ENCODE measurements at places on chromosomes 1 and 21.

DNA sequence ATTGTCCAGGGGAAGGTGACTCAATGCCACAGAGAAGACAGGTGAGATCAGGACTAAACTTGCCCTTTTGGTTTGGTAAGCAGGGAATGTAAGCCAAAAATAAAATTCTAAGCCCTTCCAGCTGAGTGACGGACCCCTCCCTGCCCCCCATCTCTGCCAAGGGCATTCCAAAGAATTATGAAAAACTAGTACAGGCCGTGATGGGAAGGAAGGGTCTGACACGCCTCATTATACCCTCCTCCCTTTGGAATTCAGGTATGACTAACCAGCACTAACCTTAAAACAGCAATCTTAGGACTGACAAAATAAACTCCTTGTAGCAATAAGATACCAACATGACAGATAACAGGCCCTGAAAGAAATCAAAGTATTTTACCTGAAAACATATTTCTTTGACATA, 99.6 kb downstream of the GABPA start:
- no peak for DNase-seq

DNA sequence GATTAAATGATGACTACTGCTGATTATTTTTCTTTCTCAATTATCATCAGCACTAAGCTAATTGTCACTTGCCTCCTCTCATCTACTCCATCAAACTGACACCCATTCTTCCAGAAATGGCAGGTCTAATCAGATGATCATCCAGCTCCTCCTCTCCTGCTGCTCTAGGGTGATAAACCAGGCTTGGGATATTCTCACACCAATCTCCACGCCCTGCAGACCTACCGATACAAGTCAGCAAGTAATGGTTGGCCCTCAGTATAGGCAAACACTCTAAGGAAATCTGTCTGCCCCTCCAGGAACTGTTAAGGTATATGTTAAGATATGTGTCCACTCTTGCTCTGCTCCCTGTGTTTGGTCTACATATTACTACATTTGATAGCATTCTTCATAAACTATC, 36.3 kb upstream of the C1orf21 start:
- DNase-seq = no peak

DNA sequence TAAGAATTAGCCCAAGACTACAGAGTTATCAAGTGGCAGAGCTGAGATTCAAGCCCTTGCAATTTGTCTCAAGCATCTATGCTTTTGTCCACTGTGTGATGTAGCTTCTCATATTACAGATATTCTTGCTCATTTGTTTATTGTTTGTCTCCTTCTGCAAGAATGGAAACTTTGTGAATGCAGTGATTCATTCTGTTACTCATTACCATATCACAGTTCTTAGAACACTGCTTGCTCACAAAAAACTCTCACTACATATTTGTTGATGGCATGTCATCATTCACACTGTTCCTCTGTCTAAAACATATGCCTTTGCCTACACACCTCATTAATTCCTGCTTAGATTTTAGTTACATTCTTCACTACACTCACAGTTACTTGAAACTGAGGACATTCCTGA, 1198.9 kb downstream of the PLA2G4A start:
- DNase-seq = peak; percentile 0

DNA sequence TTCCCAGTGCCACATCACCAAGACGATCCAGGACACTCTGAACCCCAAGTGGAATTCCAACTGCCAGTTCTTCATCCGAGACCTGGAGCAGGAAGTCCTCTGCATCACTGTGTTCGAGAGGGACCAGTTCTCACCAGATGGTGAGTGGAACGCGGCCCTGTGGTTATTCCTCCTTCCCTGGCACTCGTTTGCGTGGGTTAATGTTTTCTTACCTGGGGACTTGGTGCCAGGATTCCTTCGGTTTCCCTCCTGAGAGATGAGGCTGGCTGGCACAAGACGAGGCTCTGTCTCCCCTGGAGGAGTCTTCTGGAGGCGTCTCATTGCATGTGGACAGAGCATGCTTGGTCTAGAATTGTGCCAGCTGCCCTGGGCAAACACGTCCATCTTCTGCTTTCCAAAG, 29.3 kb downstream of the ATP5PO start:
- DNase-seq = no peak

- DNase-seq = no peak
Observed at GRCh38 chr1:167054531-167054930, 35.6 kb downstream of the GPA33 start.

- DNase-seq = peak; percentile 91
Observed at GRCh38 chr1:1574721-1575537, at the start of gene SSU72. Gene SSU72 (minus strand): TSS chr1:1574863. CDS start chr1:1574557, 306 bp downstream.

DNA sequence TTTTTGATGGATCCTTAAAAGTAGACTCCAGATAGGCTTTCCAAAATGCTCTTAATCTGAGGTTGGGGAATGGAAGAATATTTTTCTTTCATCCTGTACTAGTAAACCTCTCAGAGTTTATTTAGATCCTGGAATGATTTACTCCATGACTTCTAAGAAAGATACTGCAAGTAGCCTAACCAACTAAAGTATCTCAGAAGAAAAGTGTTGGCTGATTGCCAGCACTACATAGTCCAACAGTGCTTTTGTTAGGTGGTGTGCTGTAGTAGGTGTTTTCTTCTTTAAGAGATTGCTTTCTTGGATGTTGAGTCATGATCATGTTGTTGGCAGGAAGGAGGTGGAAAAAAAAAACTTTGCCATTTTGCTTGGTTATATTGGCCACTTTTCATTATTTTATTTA, 119.8 kb downstream of the OSBPL9 start:
- peak; percentile 42 for DNase-seq

DNA sequence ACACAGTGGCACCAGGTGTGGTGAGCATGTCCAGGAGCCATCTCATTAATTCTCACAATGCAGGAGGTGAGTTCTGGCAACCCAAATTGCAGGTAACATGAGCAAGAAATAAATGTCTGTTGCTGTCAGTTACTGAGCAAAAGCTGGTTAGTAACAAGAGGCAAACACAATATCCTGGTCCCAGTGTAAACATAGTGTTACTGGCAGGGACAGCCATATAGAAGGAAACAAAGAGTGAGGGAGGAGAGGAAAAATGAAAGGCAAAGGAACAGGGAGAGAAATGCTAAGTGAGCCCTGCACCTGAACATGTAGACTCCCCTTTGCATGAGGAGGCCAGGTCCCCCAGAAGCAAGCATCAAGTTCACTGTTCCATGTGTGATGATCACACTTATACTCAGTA, 203.6 kb downstream of the TRABD2B start:
- no peak for DNase-seq

GRCh38 chr1:22930240-22930912, 42.3 kb downstream of the LACTBL1 start:
- peak; percentile 17 for DNase-seq

- no peak for DNase-seq
Observed at GRCh38 chr21:45123440-45123839, 49.1 kb downstream of the ADARB1 start.

DNA sequence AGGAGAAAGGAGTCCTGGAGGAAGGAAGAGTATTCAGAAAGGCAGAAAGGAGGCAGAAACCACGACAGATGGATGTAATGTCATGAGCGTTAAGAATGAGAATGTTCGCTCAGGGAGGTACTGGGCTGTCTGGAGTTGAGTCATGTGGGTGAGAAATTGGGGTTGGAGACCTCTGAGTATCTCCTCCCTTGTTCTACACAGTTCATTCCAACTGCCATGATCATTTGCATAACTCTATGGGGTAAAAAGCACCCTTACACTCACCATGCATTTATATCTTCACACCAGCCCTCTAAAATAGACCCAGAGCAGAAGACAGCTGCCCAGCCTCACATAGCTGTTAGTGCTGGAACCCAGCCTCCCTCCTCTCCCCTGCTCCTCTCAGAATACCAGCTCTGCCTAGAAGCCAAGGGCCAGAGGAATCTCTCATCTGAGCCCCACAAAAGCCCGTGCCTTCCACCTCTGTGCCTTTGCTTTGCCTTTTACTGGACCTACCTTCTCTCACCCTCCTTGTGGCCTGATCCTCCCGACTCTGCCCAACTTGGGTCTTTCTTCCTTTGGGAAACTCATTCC, 85.2 kb downstream of the BEND5 start:
- no peak for DNase-seq

- no peak for DNase-seq
Observed at GRCh38 chr1:168065506-168065905, 71.2 kb downstream of the GPR161 start.

- DNase-seq = no peak
Observed at GRCh38 chr1:198280080-198280479, 123.3 kb downstream of the NEK7 start.

DNA sequence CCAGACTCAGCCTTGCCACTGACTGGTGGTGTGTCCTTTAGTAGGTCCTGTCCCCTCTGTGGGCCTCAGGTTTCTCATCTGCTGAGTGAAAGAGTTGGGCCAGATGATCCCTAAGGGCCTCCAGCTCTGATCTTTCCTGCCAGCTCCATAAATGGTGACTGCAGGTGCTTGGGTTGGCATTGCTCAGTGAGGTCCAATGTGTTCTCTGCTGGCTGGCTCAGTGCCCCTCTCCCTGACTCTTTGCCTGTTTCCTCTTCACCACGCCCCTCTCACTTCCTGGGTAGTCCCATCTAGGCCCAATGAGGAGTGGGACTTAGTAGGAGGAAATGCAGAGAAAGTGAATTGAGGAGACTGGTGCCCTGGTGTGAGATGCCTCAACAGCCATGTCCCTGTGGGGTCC, 36.6 kb downstream of the UBE2T start:
- DNase-seq = no peak

DNA sequence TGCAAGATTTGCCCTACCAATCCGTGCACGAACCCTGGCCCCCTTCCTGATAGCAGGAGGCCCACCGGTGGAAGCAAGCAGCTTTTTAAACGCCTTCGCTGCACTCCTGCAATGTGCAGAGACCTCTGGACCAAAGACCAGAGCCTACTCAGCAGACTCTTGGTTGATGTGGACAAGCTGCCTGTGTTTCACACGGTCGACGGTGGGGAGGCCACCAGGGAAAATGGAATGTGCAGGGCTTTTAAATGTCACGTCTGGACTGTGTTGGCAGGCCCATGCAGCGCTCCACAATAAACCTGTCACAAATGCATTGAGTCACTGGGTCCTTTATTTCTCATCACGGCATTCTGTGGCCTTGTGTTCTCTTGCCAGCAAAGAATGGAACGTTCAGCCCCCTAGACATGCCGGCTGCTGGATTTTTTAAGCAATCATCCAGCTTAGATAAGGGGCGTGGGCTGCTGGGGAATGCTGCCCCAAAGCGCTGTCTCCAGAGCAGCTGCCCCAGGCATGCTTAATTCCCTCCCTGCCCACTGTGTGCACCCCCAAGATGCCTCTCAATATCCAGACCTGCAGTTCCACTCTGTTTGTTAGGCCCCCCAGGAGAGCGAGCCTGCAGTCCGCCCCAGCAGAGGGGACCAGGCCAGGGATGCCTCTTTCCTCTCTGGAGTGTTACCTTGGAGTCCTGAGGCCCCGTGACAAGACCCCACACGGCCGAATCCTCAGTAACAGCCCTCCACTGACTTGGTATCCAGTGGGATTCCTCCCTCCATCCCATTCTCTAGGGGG, 71.3 kb downstream of the ATP5PO start:
- peak; percentile 85 for DNase-seq

DNA sequence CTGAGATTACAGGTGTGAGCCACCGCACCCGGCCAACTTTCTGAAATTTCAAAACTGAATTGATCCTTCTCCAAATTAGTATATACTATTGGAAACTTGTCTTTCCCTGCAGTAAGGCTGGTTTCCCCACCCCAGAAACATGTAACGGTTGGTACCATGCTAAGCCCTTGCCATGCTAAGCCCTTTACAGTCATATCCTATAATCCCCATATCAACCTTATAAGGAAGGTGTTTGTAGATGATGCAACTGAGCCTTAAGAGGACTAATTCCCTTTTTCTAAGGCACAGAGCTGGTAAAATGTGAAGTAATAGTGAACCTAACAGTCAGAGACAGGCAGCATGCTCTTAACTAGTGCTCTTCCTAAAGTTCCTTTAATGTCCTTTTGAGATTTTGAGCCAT, 413.7 kb downstream of the DISC1 start:
- DNase-seq = no peak

DNA sequence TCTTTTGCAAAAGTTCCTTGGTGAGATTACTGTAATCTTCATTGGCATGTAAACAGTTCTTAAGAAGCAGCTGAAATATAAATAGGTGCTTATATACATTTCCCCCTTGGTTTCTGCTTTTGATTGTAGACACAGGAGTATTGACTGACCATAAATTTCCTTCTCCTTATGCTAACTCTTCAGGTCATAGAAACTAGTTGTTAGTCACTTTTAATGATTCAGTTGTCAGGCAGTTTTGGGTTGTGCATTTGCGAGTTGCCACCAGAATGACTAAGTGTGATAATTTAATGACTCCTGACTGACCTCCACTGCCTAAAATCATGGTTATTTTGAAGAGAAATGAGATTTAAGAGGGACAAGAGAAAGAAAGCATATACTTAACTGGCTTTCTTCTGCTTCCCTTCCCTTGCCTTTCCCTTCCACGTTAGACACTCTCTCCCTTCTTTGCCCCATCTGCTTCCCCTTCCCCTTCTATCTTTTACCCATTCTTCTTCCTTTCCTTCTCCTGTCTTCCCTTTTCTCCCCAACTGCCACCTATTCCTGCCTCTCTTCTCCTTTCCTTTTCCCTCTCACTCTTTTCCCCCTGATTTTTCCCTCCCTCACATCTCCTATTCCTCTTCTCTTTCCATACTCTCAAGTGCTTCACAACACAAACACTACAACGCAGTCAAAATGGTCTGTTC, 12.3 kb downstream of the ZMPSTE24 start:
- peak; percentile 33 for DNase-seq

DNA sequence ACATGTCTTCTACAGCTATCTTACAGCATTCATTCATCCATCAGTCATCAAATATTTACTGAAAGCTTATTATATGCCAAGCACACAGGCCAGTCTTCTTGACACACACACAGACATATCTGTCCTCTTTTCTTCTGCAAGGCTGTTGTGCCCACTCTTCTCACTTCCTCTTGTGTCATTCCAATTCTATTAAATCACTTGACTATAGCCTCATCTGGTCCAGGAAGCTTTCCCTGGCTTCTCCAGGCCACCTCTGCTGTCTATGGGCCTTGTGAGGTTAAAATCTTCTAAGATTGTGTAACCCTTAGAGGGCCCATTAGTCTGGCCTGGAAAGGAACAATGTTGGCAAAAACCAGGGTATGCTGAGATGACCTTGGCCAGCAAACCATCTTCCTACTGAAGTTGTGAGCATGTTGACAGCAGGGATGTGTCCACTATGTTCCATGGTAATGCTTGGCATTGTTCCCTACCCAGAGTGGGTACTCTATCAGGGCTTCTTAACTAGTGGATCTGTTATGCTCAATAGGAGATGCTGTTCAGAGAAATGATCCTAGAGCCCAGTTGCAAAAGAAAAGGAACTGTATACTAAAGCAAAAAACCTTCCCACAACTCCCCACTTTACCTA, 5.3 kb downstream of the TRAF3IP3 start:
- DNase-seq = peak; percentile 48

Data from AG10803 (cell line).